Kidney epithelial cell (primary cell): ENCODE measurements at places on chromosomes 7 and 10. TPM values are rescaled to one million over a fixed set of nuclear protein-coding genes. Genes with fewer than 3 reads are reported as not detected.

GRCh38 chr10:113576852-113577251, 24.0 kb downstream of the HABP2 start:
- no peak for DNase-seq

- no peak for DNase-seq
Measured at GRCh38 chr7:30909431-30909830, 2.2 kb upstream of the AQP1 start.

RADIL gene
- 2.3 and 3.5 TPM in 2 replicates for total RNA-seq

FFAR4 gene
- total RNA-seq, result not detected in 2 replicates
